ENCODE measurements at places on chromosomes 1 and 21.

DNA sequence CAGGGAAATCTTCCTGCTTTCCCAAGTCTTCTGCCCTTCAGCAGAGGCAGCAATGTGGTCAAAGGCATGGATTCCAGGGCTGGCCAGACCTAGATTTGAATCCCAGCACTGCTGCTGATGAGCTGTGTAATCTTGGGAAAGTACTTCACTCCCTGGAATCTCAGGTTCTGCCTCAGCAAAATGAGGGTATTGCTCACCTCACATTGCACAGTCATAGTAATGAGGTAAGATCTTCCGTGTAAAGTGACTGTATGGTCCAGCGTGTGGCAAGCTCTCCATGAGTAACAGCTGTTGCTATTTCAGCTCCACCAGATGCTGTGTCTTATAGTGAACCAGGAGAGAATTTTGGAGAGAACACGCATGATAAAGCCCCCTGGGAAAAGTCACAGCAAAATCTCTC lies 56.1 kb upstream of the F3 start:
- peak; percentile 90 for DNase-seq

DNA sequence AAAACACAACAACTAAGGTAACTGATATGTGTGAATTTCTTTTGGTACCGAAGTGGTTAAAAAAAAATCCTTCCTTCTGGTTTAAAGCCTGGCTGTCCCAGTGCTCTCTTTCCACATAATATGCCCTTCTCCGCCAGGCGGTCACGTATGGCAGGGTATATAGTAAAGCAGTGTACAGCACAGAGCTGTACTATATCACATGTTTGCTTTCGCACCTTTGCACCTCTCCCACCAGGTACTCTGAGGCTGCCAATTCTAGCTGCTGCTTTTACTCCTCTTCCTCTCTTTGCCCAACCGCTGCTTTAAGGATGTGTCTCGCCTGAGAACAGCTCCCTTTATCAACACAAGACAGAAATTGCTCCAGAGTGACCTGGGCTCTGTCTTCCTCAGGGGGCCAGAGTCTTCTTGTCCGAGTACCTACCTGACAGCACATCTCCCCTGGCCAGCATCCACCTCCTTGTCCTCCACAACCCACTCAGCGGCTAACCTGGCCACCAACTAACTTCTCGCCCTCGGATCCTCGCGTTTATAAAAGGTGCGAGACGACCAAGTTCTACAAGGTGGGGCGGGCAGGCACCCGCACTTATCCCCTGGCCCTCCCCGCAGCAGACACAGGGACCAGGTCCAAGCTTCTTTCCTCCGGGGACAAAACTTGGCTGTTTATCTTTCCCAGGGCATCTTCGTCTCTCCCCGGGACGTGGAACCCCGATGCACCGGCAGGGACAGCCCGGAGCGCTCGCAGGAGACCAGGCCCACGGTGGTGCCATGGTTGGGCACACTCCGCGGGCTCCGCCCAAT lies 1.6 kb downstream of the COLGALT2 start:
- DNase-seq = no peak

- DNase-seq = peak; percentile 19
Measured at GRCh38 chr1:154755858-154756730, 114.0 kb downstream of the KCNN3 start.

DNA sequence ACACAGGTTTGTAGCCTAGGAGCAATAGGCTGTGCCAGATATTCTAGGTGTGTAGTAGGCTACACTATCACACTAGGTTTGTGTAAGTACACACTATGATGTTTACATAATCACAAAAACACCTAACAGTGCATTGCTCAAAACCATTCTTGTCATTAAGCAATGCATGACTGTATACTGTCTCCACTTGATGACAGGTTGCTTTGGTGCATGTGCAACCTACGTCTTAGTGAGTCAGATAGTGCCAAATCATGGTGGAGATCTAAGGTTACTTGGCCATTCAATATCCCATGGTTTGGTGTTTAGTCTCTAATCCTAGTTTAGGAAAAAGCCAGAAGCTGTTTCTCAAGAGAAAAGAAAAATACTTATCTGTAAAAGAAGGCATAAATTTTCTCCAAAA lies 181.1 kb downstream of the KCNK2 start:
- DNase-seq = no peak

GRCh38 chr1:9160079-9160717 lies 31.3 kb upstream of the GPR157 start:
- DNase-seq = no peak

DNA sequence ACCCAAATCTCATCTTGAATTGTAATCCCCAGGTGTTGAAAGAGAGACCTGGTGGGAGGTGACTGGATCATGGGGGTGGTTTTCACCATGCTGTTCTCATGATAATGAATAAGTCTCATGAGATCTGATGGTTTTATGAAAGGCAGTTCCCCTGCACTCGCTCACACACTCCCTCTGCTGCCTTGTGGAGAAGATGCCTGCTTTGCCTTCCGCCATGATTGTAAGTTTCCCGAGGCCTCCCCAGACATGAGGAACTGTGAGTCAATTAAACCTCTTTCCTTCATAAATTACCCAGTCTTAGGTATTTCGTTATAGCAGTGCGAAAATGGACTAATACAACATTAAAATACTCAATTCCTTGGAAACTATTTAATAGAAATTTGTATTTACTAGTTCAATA lies 99.2 kb downstream of the PROX1 start:
- DNase-seq = no peak
